ENCODE measurements at places on chromosomes 4 and X.

- DNase-seq: no peak
- no peak within 1 kb of the TSS for H3K27ac ChIP-seq
- H3K27me3 ChIP-seq: no peaks in the 10 kb centered on the region
- H3K4me3 ChIP-seq: no peak within 1 kb of the TSS
Observed at GRCh38 chrX:71578253-71579135, at the start of gene GCNA. Gene GCNA (plus strand): TSS chrX:71578437. CDS start chrX:71580822, 2,385 bp downstream.

DNA sequence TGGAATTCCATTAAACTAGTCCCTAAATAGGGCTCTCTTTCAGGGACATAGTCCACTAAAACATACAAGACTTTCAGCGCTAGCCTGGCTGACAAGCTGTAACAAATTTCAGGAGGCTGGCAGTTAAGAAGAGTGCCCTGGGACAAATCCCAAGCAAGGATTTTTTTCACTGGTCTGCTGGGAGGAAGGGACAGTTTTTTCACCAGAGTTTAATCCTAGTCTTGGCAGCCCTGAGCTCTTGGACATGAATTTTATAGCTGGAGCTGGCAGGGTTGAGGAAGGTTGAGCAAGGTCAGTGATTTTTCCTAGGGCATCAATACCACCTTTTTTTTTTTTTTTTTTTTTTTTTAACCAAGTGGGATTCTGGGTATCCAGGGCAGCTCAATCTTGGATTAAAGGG lies 184.4 kb downstream of the SH2D1A start:
- no peak overlapping the region for H3K4me3 ChIP-seq
- H3K4me1 ChIP-seq: no peaks in the 10 kb centered on the region
- no peaks in the 10 kb centered on the region for H3K36me3 ChIP-seq
- DNase-seq: no peak
- H3K27ac ChIP-seq: no peak overlapping the region

DNA sequence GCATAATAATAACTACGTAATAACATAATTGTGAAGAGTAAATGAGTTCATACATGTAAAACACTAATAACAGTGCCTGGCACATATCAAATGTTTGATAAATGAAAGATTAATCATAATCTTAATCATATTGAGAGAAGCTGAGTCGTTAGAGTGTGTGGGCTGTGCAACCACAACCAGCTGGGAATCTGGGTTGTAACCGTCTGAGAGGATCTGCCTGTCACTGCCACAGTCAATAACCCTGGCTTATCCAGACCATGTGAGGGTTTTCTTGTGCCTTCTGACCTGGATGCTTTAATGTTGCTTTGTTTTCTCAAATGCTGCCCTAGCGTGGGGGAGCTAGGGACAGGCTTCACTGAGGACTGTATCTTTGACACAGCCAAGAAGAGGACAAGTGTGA lies 73.9 kb downstream of the TRPC5 start:
- no peaks in the 10 kb centered on the region for H3K36me3 ChIP-seq
- no peak overlapping the region for H3K27ac ChIP-seq
- no peaks in the 10 kb centered on the region for H3K4me1 ChIP-seq
- DNase-seq: no peak
- no peak overlapping the region for H3K4me3 ChIP-seq

DNA sequence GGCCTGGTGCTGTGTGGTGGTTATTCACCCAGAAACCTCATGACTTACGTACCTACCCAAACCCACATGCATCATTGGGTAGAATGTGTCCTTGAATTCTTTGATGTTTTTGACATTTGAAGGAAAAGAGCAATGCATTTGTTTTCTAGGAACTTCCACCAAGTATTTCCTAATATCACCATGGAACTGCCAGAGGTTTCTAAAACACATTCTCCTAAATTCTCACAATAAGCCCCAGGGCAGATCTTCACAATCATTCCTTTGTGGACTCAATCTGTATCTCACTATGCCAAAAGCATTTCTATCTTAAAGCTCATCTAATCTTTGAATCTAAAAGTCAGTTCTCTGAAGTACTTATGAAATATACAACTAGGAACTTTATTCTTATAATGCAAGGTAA lies 8.3 kb upstream of the ODAM start:
- no peak for DNase-seq
- H3K27ac ChIP-seq: no peak overlapping the region
- H3K36me3 ChIP-seq: no peaks in the 10 kb centered on the region
- no peak overlapping the region for H3K4me3 ChIP-seq

DNA sequence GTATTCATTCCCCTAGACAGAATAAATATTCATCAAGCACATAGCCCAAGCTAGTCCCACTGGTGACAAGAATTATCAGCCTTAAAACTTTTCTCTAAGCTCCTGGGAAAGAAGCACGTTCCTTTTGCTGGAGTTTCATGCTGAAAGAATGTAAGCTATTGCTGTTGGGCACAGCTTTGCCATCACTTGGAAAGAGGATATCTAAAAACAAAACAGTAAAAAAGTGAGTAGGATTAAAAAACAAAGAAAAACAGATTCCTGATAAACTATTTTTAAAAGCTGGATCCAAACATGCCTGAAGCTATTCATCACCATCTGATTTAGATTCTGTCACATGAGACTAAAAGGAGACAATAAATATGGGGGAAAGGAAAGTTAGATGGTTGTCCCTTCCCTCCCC lies 176.8 kb downstream of the SCFD2 start:
- peaks cover 42% of the 10 kb centered on the region for H3K4me1 ChIP-seq
- DNase-seq: peak; percentile 83

DNA sequence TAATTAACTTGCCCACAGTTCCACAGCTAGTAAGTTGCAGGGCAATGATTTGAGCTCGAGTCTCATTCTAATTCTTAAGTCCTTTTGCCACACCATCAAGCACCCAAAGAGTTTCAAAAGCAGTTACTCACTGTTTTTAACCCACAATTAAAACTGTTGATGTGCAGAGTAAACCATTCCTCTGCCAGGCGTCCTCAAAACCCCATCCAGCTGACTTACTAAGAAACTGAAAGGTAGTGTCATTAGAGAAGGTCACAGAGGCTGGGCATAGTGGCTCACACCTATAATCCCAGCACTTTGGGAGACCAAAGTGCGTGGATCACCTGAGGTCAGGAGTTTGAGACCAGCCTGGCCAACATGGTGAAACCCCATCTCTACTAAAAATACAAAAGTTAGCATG lies 121.7 kb downstream of the CHIC2 start:
- H3K36me3 ChIP-seq: no peaks in the 10 kb centered on the region
- H3K4me1 ChIP-seq: peaks cover 10% of the 10 kb centered on the region
- H3K27me3 ChIP-seq: no peaks in the 10 kb centered on the region
- no peak overlapping the region for H3K4me3 ChIP-seq

DNA sequence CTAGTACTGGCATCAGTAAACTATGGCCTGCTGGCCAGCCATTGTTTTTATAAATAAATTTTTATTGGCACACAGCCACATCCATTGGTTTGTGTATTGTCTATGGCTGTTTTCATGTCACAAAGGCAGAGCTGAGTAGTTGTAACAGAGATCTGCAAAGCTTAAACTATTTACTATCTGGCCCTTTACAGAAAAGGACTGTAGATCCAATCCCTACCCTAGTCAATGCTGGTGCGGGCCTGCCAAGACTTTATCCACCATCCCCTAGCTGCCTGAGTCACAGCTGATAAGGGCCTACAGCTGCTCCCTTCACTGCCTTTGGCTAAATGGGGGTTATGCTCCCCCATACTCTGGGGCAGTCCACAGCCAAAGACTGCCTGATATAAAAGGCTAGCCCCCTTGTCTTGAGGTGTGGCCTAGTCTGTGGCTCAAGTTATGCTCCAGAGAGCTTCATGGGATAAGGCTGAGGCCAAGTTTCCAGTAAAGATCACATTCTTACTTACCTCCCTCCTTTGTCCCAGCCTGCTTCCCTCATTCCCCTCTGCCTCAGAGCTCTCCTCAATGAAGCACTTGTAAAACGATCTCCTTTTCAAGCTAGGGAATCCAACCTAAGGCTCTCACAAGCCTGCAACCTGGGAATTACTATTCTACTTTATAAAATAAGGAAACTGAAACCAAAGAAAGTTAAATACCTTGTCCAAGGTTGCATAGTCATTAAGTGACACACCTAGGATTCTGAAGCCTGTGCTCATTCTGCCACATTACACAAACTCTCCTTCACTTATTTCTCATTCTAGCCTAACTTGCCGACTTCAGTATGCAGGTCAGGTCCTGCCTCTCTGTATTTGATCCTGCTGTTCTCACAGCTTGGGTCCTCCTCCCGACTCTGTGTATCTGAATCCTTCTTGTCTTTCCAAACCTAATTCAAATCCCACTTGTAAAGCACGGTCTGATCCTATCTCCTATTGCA lies 20.7 kb downstream of the ACE2 start:
- H3K27me3 ChIP-seq: no peaks in the 10 kb centered on the region
- no peak overlapping the region for H3K27ac ChIP-seq
- no peak for DNase-seq
- H3K36me3 ChIP-seq: no peaks in the 10 kb centered on the region
- no peak overlapping the region for H3K4me3 ChIP-seq

GRCh38 chrX:122046815-122047214 lies 999.4 kb downstream of the GLUD2 start:
- no peak overlapping the region for H3K4me3 ChIP-seq

- H3K36me3 ChIP-seq: no peaks in the 10 kb centered on the region
- H3K27ac ChIP-seq: peak overlapping the region; percentile 99
- H3K4me1 ChIP-seq: peaks cover 44% of the 10 kb centered on the region
- peak; percentile 95 for DNase-seq
- H3K27me3 ChIP-seq: no peaks in the 10 kb centered on the region
Observed at GRCh38 chrX:129665916-129666644, 11.3 kb upstream of the APLN start.

DNA sequence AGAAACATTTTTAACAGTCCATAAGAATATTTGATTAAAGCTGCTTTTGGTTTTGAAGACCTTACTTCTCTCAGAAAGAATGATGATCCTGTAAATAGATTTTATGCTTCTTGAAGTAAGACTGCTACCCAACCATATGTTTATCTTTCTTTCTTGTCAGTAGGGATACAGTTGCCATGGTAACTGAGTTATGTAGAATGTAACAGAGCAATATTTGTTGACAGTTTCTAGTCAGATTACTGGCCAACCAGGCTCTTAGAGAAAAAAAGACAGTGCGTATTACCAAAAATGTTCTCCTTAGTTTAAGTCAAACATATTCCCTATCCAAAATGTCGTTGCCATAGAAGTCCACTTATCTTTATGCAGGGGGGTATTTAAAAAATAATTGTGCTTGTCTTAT lies 456.8 kb downstream of the PRR32 start:
- H3K4me3 ChIP-seq: no peak overlapping the region
- H3K36me3 ChIP-seq: no peaks in the 10 kb centered on the region
- no peaks in the 10 kb centered on the region for H3K4me1 ChIP-seq
- DNase-seq: no peak
- H3K27me3 ChIP-seq: no peaks in the 10 kb centered on the region
- no peak overlapping the region for H3K27ac ChIP-seq

GRCh38 chr4:129110931-129111330 lies 15.0 kb downstream of the C4orf33 start:
- no peak for DNase-seq
- no peaks in the 10 kb centered on the region for H3K4me1 ChIP-seq

- H3K27ac ChIP-seq: no peak within 1 kb of the TSS
- no peak for DNase-seq
- H3K4me3 ChIP-seq: peak within 1 kb of the TSS; percentile 37
- peaks cover 9% of the 10 kb centered on the region for H3K4me1 ChIP-seq
- H3K27me3 ChIP-seq: peaks cover 5% of the 10 kb centered on the region
Observed at GRCh38 chr4:15778289-15779241, at the start of gene CD38. Gene CD38 (plus strand): TSS chr4:15778328. CDS start chr4:15778415, 87 bp downstream.

- no peak for DNase-seq
- H3K4me1 ChIP-seq: no peaks in the 10 kb centered on the region
- no peak overlapping the region for H3K27ac ChIP-seq
- no peaks in the 10 kb centered on the region for H3K36me3 ChIP-seq
- no peaks in the 10 kb centered on the region for H3K27me3 ChIP-seq
Observed at GRCh38 chr4:172393220-172393619, 580.0 kb downstream of the GALNTL6 start.

DNA sequence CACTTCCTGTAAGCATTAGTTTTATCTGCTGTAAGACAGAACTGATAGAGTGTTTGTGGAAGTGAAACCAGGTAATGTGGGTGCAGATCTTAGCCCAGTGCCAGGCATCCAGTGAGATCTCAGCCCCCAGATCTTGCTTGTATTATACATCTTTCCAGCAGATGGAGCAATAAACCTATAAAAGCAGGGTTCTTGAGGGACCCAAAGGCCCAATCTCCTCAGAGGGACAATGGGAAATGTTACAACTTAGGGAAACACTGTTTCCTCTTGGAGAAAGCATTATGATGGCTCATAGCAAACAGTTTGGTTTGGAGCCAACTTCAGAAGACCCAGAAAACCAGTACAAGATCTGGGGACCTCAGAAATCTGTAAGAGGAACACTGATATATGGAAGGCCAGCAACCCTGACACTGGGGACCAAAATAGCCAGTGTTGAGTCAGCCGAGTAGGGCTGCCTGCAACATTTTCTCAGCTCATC lies 206.3 kb downstream of the SLC7A11 start:
- H3K4me3 ChIP-seq: no peak overlapping the region
- H3K27ac ChIP-seq: peak overlapping the region; percentile 14
- no peak for DNase-seq
- peaks cover 17% of the 10 kb centered on the region for H3K4me1 ChIP-seq

- H3K27me3 ChIP-seq: no peaks in the 10 kb centered on the region
- H3K36me3 ChIP-seq: no peaks in the 10 kb centered on the region
- DNase-seq: no peak
- H3K4me1 ChIP-seq: no peaks in the 10 kb centered on the region
Observed at GRCh38 chrX:85992811-85993229, 54.5 kb downstream of the CHM start.

DNA sequence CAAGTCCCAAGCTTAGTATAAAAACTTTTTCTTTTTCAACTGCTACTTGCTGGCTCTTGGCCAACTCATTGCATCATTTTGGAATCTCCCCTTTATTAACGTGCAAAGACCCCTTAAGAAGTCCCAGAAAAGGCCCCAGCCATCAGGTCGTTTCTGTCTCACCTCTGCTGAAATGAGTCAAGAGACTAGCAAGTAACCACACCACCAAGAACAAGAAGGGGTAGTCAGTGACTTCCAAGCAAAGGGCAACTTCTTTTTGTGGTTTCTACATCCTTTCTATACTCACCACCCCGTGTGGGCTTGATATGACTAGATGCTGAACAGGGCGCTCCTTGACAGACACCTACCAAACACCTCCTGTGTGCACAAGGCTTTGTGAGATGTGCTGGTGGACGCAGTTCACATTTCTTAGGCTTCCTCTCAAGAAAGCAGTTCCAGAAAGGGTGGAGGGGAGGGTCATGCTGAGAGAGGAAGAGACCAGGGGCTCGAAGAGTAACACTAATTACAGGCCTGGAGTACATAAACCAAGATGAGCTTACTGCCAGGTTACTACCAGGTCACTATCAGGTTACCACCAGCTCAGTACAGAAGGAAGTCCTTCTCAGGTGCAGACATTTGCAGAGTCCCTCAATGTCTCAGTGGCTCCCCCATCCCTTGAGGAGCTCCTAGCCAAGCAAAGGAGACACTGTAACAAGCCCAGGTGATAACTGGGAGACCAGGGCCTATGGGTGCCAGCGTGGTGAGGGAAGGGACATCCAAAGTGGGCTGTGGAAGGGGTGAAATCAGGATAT lies 19.3 kb downstream of the JAKMIP1 start:
- H3K4me3 ChIP-seq: no peak overlapping the region
- no peak for DNase-seq
- H3K27me3 ChIP-seq: no peaks in the 10 kb centered on the region
- no peaks in the 10 kb centered on the region for H3K4me1 ChIP-seq
- no peaks in the 10 kb centered on the region for H3K36me3 ChIP-seq
- H3K27ac ChIP-seq: no peak overlapping the region

GRCh38 chrX:49862093-49862492 lies 17.2 kb upstream of the USP27X start:
- no peaks in the 10 kb centered on the region for H3K4me1 ChIP-seq
- H3K36me3 ChIP-seq: no peaks in the 10 kb centered on the region
- DNase-seq: no peak
- H3K27ac ChIP-seq: no peak overlapping the region

Measured in SJSA1 (cell line).